Stimulated activated CD8-positive, alpha-beta memory T cell treated with anti-CD3 and anti-CD28 coated beads, Interleukin-4, amount 100 ng/mL, for 1 hour (primary cell): ENCODE measurements at places on chromosomes 6 and 20.

DNA sequence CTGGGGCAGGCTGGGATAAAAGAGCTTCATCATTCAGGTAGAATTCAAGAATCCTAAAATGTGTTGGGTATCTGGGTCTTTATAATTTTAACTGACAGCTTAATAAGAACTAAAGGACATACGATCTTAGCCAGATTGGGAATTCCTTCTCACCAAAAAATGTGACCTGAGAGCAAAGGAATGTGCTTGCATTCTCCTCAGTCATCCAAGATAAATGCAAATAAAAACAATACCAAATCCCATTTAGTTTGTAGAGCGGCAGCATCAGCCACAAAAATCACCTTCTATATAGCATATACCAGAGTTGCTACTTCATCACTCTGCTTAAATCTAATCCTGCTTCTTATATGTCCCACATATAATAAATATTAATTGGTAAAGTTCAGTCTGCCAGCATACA lies 16.9 kb downstream of the USP49 start:
- DNase-seq, result no peak

- no peak for DNase-seq
Measured at GRCh38 chr20:3371754-3372153, 35.7 kb downstream of the DNAAF9 start.

GRCh38 chr6:97630604-97631003 lies 347.6 kb upstream of the MMS22L start:
- no peak for DNase-seq

DNA sequence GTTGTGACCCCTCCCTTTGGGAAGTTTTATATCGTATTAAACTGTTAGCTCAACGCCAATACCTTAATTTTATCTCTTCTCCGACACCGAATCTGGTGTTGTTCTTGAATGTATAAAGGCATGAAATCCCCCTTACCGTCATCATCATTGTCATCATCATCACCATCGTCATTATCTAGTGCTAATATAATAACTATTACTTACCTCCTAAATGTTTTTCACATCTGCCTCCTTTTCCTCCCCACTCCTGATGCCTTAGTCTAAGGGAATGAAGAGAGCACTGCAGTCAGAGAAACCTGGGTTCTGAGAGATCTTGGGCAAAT lies 677 bp upstream of the ZBTB24 start:
- no peak for DNase-seq

DNA sequence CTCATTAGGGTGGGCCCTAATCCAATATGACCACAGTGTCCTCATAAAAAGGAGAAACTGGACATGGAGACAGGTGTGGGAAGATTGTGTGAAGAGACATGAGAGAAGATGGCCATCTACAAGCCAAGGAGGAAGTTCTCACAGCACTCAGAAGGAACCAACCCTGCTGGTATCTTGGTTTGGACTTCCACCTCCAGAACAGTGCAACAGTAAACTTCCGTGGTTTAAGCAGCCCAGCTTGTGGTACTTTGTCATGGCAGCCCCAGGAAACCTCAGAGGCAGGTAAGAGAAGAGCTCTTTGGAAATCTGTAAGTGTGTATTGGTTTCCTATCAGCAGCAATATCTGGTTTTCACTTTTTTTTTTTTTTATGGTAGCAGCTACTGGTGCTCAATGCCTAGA lies 16.5 kb upstream of the CNKSR3 start:
- no peak for DNase-seq

GRCh38 chr6:8392569-8392968 lies 42.8 kb downstream of the SLC35B3 start:
- DNase-seq, result no peak

- no peak for DNase-seq
Measured at GRCh38 chr20:49590163-49591017, 22.5 kb upstream of the PTGIS start.

- DNase-seq, result no peak
Measured at GRCh38 chr6:81172056-81172740, 580.3 kb downstream of the TENT5A start.

DNA sequence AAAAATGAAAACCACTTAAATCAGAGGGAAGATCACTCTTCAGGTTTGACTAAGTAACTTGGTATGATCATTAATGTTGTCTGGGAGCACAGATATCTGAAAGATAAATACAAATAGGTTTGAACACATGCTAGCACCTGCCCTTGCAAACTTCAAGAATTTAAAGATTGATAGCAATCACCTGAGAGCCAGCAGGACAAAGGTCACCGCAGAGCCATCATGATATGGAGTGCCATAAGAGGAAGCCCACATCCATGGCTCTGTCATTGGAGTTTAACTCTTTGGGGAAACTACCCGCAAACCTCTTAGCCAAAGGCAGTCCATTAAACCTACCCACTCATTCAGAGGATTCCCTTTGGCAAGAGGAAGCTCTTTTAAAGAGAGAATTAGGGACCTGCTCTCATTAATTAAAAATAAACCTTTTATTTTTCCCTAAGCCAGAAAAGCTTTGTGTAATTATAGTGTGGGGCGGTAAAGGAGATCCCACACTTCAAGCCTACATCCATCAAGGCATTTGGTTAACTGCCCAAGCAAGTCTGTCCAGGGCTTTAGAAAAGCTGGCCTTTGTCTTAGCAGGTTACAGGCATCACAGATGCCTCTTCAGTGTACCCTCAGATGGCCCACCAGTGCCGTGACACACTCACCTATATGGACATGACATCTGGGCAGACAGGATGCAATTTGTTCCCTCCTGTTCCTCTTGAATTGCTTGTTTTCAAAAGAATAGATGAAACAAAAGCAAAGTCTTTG lies 73.0 kb downstream of the SASH1 start:
- no peak for DNase-seq

DNA sequence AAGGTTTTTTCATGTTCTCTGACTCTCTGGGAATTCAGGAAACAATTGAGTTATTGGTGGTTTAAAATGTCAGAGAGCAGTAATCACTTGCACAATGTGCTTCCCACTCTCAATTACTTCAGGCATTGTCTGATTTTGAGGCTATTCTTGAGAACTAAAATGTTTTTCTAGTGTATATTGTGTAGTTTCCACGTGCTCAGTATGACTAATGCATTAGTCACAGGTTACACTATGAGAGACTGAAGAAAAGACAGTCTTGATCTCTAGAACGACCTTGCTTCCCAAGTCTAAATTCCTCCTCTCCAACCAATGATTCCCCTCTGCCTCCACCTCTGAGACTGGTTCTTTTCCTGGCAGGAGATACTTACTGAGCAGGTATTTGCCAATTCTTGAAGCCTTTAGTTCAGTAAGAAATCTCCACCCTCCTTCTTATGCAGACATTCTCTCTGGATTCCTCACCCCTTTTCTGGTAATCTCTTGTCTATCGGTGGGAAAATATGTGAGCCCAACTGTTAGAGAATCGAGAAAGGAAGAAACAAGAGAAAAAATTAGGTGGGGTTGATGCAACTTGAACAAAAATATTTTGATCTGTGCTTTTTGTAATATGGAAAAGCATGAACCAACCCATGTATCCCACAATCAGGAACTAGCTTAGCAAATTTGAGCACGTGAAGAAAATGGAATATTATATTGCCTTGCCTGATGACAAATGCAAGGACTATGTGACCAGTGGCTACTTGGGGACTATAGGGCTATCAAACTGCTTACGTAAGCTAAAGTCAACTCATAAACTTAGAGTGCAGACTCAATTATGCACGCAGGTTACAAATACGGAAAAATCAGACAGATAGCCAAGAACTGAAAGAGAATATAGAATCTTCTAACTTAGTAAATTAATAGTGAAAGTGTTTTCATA lies 61.1 kb upstream of the SLC22A16 start:
- no peak for DNase-seq

DNA sequence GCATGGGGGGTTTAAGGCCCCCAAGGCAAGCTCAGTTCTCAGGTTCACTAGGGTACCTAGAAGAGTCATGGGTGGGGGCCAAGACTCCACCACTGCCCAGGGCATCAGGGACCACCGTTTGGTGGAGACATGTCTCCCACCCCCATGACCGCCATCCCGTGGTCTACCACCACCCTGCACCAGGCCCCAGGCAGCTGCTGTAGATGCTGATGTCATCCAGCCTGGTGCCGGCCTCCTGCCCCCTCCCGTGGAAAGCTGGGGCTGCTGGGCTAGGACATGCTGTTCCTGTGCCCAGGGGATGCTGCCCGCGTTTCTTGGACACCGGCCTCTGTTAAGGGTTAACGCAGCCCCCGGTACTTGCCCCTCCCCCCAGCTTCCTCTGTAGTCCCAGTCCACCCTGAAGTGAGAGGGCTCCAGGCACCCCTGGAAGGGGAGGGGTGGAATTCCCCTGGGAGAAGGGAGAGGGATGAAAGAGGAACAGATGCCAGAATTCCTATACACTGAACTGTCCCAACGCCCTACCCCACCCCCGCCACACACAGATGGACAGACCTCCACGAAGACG lies 587 bp downstream of the IP6K3 start:
- no peak for DNase-seq

- no peak for DNase-seq
Measured at GRCh38 chr6:9647071-9647445, 767.8 kb downstream of the TFAP2A start.

DNA sequence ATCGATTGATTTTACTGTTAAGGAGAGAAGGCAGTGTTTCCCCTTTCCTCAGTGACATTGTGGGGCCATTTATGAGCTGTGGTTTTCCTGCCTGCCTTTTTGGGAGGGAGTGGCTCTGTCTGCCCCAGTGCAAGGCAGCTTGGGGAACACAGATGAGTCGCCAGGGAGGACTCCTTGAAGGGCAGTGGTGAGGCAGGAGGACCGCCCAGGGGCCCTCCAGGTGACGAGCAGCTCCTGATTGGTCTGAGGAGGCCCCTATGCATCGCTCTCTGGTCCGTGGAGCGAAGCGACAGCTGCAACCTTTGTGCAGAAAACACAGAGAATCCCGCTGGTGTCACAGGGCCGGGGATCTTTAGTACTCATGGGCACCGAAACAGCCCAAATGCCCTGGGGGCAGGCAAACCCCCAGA lies 100.3 kb downstream of the TMEM242 start:
- DNase-seq, result no peak

GRCh38 chr20:17524560-17524959 lies 6.6 kb downstream of the BFSP1 start:
- DNase-seq, result no peak

DNA sequence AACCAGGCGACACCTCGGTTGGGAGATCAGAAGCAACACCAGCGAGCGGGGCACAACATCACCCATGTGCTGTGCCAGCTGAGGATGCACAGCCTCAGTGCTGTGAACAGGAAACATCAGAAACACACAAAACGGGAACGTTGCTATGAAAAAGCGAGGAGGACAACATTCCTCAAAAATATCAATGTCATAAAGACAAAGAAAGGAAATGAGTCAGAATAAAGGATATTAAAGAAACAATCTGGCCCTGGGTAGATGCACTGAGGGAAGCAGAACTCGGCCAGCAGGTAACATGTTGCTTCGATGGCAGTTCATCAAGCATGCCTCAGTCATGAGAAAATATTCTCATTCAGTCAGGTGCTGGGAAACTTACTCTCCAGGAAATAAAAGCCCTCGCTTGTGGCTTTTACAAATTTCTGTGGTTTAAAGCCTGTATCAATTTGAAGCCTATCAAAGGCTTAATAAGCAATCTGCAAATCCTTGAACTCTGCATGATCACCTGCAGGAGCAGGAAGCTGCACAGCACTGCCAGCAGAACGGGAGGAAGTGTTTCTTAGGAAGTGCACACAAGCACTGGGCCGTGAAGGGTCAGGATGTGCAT lies 77.5 kb downstream of the GINS1 start:
- DNase-seq, result no peak

DNA sequence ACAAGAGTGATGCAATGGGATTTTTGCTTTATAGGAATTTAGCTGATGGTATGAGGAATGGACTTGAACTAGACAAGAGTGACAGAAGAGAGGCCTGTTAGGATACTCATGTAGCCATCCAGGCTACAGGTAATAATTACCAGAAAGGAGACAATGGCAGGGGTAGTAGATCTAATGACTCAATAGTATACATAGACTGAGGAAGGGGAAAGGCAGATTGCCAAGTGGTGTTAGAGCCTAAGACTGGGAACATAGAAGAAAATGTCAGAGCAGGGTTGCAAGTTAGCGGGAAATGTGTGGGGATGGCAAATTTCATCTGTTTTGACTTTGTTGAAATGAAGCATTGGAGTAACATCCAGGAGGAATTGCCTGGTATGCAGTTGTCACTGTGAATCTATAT lies 295.6 kb downstream of the UTRN start:
- no peak for DNase-seq

DNA sequence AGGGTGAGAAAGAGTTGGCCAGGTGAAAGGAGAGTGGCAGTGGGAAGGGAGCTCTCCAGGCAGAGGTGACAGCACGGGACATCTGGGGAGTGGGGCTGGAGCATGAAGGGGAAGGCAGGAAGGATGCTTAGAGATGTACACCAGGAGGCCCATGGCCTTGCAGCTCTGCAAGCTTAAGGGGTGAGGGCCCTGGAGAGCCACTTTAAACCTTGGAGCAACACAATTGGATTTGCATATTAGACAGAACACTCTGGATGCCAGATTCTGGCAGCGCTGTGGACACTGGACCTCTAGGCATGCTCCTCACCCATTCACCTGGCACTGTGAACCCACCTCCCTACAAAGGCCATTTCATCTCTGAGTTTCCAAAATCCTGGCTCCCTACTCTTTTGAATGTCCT lies 3.7 kb upstream of the CD40 start:
- no peak for DNase-seq

DNA sequence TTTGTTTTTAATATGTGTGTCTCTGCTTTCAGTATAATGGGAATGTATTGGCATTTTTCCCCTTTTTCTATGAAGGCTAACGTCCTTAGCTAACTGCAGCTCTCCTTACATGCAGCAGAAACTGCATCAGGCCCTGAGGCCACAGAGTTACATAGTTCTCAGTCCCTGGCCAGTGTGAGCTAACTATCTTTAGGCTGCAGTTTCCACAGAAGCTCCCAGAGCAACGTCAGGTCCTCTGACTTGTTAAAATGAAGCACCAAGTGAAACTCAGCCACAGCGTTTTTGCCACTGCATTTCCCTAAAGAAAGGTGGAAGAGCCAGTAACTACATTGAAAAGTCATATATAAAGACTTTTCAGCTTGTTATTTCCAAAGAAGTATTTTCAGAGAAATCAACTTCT lies 244.7 kb downstream of the CBLN4 start:
- no peak for DNase-seq

DNA sequence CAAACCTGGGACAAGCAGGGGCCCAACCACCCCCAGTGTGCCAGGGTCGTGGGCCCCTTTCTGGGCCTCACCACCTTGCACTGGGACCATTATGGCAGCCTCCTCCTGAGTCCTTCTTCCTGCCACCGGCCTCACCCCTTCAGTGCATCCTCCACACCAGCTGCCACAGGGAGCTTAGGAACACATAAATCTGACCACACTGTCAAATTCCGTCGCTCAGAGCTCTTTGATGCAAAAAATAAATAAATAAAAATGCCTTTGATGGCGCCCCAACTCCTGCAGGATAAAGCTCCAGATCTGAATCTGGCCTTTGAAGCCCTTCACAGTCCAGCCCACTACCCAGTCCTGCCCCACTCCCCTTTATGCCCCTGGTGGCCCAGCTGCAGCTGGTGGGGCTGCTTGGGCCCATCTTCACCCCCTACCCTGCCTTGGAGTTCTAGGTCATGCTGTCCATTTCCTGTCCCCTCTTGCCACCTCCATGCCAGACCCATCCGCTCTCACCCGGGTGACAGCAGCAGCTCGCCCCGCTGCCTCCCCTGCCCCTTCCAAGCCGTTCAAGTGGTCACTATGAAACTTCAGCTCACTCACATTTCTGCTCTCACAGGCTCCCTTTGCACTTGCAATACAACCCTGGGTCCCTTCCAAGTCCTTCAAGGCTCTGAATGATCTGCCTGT lies 16.0 kb downstream of the MYH7B start:
- DNase-seq, result no peak
